Hippocampal formation (tissue), 2 donors: ENCODE measurements at places on chromosomes 6 and 20.

GRCh38 chr6:107628878-107629277 is 139.0 kb downstream of the SOBP start:
- no peak for DNase-seq

DNA sequence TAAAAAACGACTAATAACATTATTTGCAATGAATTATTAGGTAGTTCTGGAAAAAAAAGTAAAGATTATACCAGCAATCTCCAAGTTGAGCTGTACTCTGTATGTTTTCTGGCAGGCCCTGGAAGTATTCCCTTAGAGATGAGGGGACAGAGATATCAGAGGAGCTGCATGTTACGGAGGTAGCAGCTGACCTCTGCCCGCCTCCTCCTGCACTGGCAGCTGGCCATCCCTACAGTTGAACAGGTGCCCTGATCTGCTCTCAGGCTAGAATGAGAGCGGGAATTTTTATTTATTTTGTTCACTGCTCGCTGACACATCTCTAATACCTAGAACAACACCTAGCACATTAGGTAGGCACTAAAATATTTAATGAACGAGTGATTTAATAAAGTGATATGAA is 23.1 kb downstream of the FBXL4 start:
- no peak for DNase-seq

DNA sequence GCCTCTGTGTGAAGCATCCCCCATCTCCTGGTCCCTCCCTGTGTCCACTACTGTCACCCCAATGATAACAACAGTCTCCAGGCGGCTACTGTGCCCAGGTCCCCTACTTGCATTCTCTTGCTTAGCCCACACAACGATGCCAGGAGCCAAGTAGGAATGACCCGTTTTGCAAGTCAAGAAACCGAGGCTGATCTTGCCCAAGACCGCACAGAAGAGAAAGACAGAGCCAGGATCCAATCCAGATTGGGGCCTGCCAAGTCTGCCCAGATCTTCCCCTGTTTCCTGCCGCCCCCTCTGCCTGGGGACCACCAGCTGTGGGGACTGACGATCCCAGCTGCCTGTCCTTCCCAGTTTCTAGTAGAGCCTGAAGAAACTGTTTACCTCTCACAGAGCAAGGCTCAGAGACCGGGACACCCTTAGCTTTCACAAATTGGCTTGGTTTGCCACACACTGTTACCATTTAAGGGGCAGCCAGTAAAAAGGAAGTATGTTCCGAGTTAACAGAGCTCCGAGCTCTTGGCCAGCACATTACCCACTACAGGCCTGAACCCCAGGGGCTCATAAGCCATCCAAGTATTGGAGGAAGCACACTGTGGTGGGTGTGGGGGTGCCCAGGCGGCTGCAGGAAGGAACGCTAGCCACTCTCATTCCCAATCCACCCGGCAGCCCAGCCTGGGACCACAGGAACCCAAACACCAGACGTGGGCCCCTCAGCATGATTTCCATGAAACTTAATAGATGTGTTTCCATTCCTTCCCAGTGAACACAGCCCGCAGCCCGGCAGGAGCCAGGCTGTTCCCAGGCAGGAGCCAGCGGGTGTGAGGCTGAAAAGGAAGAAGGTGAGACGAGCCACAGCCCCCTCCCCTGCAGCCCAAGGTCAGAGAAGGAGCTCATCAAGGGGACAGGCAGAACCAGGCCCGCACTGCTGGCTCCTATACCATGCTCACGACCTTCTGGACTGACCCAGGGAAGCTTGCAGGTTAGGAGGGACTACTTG is 7.9 kb downstream of the KIAA1755 start:
- DNase-seq, result no peak

- DNase-seq, result no peak
These were observed 50.0 kb upstream of the ESR1 start for GRCh38 chr6:151757506-151757955.

- no peak for DNase-seq
These were observed 860.3 kb upstream of the SLC35B3 start for GRCh38 chr6:9295644-9296043.

GRCh38 chr6:209432-210103 is 82.7 kb upstream of the DUSP22 start:
- DNase-seq, result no peak

- DNase-seq, result no peak
These were observed 17.8 kb downstream of the QKI start for GRCh38 chr6:163432300-163432699.

DNA sequence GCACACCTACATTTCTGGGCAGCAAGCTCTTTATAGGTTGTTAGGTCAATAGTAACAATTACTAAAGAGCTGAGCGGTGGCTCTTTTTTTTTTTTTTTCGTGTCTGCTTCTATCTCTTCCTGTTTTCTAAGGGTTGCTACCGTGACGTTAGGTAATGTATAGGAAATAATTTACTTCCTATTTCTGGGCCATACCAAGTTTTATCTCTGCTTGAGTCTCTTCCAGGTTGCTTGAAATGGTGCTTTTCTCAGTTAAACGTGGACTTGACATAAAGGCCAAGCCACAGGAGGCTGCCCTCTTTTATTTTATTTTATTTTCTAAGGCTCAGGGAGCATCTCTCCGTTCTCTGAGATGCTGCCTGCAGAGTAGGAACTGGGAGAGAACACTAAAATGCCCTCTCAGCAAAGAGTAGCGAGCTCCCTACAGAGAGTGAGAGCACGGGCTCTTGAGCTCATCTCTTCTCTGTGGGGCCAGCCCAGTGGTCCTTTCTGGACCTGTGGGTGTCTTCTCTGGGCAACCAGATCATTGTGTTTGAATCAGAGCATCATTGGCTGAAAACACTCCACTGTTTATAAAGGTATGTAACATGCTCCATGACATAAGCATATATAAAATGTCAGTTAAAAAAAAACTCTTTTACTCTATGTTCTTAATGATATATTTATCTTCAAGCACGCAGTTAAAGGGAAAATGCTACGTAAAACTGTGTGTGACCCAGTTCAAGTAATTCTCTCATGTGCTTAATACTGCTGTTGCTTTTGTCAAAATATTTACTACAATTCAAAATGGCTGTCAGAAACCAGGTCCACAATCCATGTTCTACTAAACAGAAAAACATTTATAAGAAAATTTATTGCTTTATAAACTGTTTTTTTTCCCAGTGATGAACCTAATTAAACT is at the start of gene ZNF831:
Gene ZNF831 (plus strand): TSS at position 191 of the 900 bp plus-strand sequence. CDS start 27,199 bp downstream, outside the sequence.
- no peak for DNase-seq

DNA sequence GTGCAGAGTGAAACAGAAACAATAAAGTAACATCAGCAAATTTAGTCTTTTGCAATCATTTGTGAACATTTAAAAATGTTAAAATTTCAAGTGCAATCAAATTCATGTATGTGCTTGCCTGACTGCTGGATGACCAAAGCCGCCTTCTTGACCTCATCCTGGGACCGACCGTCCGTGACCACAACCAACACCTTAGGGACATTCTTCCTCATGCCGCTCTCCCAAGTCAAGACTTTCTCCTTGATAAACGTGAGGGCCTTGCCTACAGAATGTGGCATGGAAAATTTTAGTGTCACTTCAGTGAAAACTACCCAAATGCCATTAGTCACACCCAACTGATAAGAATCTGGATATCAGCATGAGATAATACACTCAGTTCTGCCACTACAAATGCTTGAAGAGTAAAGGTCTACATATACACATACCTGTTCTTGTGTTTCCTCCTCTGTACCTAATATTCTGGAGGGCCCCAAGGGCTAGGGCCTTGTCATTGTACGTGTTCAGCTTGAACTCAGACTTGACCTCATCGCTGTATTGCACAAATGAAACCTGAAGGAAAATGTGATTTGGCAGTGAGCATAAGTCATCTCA is 86.8 kb downstream of the COL12A1 start:
- DNase-seq, result no peak

DNA sequence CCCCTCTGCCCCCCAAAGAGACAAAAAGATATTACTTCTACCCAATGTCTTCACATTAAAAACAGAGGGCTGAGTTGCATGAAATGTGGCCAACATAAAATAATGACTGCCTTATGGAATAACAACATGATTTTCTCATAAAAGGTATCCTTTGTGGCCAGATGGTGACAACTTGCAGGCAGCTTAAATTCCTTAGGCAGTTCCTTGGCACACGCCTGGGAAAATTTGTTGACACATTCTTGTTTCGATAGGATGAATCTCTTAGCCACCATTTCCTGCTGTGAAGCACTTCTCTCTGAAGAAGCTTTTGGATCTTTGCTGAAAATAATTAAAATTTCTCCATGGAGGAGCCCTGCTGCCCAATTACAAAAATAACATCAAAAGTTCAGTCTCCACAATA is 109.0 kb upstream of the COL21A1 start:
- DNase-seq, result no peak

- no peak for DNase-seq
These were observed 50.1 kb downstream of the TRERF1 start for GRCh38 chr6:42401613-42401951.

- no peak for DNase-seq
These were observed at the start of gene SUN5 for GRCh38 chr20:33004141-33004751. SUN5 (minus strand) TSS chr20:33004433; CDS start chr20:33004340, 93 bp downstream.

- no peak for DNase-seq
These were observed 61.4 kb downstream of the PHF20 start for GRCh38 chr20:35833241-35833640.

GRCh38 chr6:130829333-130829910 is 2.2 kb downstream of the SMLR1 start:
- DNase-seq, result no peak
